ENCODE measurements at places on chromosomes 1 and 21. TPM values are rescaled to one million over a fixed set of nuclear protein-coding genes. Genes with fewer than 3 reads are reported as not detected.

- no peak for DNase-seq
Observed at GRCh38 chr1:66397192-66397591, 136.8 kb upstream of the SGIP1 start.

DNA sequence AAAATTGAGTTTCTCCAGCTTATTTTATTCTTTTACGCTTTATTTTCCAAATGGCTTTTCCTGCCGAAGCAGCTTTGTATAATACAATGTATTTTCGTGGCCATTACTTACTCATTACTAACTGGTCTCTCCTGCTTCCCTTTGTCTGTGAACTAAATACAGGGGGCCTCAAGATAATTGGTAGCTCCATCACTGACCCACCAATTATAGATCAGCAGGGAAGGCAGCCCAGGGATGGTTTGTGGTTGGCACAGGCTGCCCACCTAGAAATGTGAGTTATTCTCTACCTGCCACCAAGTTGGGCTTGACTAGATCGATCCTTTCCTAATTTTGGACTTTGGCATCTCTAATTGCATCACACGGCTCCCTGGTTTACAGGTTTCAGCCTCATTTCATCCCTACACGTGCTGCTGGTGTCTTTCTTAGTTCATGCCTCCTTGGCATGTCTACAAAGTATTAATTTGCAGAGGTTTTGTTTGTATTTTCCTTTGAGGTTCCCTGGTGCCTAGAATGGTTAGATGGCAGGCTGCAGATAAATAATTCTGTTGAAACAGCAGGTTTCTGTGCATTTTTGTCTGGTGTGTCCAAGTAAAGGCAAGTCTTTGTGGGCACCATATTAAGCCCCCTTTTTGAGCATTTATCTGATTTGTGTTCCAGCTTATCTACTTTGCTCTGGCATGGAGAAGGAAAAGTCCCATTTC lies 35.2 kb downstream of the PEX14 start:
- no peak for DNase-seq

- no peak for DNase-seq
Observed at GRCh38 chr1:218166268-218166945, 118.7 kb upstream of the RRP15 start.

DNA sequence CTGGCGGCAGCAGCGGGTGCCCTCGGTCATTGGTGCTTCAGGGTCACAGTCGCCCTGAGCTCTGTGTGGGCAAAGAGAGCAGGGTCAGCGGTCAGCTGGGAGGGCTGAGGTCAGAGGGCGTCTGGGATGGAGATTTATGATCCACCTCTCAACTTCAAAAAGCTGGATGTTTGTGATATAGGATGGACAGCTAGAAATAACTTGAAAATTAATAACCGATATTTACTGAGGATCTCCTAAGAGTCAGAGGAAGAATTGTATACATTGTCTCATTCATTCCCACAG lies 2.0 kb downstream of the LEFTY1 start:
- DNase-seq: no peak

DNA sequence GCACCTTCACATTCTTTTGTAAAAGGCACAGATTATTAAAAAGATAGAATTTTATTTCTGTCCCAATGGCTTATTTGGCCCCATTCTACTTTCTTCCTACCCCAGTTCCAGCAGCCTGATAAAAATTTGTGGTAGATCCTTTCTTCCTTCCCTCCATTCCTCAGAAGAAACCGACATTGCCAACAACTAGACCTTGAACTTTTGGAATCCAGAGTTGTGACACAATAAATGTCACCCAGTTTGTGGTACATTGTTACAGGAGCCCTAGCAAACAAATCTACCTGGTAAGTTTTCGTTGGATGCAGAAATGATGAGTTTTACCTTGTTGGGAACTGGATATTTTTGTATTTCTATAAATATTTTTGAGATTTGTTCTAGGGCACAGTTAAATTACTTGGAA lies 141.6 kb upstream of the IVNS1ABP start:
- no peak for DNase-seq

DNA sequence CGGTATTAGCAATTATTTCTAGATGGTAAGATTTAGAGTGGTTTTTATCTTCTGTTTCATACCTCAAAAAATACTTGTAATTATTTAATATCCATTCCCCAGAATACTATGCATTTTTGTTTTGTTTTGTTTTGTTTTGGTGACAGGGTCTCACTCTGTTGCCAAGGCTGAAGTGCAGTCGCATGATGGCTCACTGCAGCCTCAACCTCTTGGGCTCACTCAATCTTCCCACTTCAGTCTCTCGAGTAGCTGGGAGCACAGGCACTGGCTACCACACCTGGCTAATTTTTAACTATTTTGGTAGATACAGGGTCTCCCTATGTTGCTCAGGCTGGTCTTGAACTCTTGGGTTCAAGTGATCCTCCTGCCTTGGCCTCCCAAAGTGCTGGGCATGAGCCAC lies 252.7 kb downstream of the AKT3 start:
- no peak for DNase-seq

DNA sequence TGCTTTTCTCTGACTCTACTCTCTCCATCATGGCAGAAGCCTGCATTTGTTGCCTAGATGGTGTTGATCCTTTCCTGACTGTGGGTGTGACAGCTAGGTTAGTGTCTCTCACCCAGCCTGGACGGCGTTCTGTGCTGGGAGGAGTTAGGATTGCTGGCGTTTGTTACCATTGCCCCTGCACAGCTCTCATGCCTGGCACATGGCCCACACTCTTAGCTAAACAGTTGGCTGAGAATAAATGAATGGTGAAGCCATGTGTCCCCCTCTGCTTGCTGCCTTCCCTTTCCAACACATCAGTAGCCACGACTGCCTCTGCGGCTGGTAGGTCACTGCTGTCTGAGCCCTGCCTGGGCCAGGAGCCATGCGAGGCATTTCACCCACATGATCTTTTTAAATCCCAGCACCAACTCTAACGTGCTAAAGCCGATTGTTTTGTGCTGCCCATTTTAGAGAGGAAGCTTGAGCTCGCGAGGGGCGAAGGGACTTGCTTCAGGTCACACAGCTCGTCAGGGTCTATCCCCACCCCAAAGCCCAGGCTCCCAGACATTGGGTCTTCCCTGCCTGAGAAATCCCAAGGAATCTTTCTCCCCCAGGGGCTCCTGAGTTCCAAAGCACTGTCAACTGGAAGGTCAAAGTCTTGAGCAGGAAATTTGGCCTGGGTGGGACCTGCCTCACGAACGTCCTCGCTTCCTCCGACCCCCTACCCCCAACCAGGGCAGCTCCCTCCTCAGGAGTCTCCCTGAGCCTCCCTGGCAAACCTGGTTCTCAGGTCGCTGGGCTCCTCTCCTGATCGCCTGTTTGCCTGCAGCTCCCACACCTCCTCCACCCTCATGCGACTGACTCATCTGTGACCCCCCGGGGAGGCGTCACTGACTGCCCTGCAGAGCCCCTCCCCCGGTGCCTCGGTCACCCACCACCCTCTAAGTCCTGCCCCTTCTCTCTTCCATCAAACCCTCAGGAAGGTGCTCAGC lies 271.7 kb upstream of the C1orf174 start:
- DNase-seq: peak; percentile 80

GRCh38 chr1:94045465-94046056 lies 75.4 kb downstream of the ABCA4 start:
- peak; percentile 96 for DNase-seq

DNA sequence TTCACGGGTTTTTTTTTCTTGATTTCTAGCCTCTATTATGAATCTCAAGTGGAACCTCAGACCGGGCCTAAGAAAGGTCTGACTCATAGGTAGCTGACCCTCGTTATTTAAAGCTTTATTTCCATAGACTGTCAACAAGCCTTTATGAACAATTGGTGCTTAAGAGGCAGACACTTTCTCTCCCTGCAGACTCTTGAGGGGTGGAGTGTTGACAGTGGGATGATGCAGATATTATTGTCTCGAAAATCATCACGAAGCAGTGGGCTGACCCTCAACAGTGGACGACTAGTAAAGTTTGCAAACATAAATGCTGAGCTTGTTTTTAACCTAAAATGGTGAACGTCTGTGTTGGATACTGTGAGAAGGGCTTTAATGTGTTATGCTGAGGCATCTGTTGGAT lies 1.8 kb downstream of the SFT2D2 start:
- no peak for DNase-seq

GRCh38 chr1:192235127-192235526 lies 76.9 kb downstream of the RGS18 start:
- DNase-seq: no peak

DNA sequence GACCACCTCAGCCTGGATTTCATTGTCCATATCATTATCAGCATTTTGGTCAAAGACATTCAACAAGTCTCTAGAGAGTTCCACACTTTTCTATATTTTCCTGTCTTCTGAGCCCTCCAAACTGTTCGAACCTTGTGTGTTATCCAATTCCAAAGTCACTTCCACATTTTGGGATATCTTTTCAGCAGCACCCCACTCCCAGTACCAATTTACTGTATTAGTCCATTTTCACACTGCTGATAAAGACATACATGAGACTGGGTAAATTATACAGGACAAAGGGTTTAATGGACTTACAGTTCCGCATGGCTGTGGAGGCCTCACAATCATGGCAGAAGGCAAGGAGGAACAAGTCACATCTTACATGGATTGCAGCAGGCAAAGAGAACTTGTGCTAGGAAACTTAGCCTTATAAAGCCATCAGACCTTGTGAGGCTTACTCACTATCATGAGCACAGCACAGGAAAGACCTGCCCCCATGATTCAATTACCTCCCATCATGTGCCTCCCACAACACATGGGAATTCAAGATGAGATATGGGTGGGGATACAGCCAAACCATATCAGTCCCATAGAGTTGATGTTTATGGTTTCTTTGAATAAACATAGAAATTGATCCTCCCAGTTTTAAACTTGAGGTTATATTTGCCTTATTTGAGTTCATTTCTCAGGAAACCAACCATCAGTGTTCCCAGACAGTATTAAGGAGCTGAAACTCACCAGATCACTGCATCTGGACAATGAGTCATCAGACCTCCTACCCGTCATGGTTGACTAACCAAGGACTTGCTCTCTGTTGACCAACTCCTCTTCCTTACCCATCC lies 322.7 kb upstream of the DUSP10 start:
- no peak for DNase-seq

ZNF648 gene
- total RNA-seq: not detected

EDARADD gene
- 0.32 TPM for total RNA-seq

CD53 gene
- 59.2 TPM for total RNA-seq

EPHA10 gene
- 0.05 TPM for total RNA-seq

HCN3 gene
- total RNA-seq: 1.4 TPM

ADAR gene
- total RNA-seq: 106 TPM
